ENCODE measurements at places on chromosomes 11 and 22.

DNA sequence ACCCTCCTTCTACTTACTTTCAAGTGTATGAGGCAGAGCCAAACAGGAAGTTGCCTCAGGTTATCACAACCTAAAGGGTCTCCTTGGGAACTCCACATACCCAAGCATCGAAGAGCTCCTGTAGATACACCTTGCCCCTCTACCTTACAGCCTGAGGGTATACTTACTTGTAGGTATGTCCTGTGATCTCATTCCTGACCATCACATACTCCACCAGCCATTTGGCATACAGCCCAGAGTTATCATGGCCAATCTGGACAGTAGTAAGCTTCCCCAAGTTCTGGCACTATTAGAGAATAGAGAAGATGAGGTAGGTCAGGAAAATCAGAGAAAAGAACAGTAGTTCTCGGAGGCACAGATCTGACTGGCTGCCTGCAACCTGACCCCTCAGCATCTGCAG, 53.4 kb upstream of the SCUBE2 start:
- DNase-seq: no peak

DNA sequence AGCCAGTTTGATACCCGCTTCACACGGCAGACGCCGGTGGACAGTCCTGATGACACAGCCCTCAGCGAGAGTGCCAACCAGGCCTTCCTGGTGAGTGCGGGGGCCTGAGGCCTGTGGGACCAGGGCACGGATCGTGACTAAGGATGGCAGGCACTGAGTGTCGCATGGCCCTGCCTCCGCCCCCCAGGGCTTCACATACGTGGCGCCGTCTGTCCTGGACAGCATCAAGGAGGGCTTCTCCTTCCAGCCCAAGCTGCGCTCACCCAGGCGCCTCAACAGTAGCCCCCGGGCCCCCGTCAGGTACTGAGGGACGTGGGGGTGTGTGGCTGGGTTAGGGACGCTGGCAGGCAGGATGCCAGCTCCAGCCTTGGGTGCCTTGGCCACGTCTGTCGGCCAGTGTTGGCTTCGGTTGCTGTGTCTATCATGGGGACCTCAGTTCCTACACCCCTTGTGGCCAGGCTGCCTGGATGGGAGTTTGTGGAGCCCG, 3.0 kb downstream of the PTPRCAP start:
- DNase-seq: no peak

- no peak for DNase-seq
Measured at GRCh38 chr11:90737444-90738050, 514.7 kb upstream of the CHORDC1 start.

DNA sequence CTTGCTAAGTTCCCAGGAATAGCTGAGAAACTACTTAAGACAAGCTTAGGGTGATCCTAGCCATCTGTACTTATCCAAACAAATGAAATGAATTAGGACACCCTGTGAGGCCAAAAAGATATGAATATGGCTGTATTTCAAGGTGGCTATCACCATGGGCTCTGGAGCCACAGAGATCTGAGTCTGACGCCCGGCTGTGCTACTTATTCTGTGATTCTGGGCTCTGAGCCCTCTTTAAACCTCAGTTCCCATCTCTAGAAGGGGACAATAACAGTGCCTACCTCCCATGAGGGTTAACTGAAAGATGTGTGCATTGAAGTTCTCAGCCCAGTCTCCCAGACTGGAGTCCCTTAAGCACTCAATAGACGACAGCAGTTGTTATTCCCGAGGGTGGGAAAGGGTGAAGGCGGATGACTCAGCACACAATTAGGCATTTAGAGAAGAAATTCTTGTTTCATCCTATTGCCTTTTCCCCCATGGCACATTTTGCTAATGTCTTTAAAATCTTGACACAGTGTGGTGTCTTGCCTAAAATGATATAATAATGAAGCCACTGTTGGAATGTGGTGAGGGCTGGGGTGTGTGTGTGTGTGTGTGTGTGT, 132.5 kb downstream of the ADAMTS15 start:
- peak; percentile 89 for DNase-seq

DNA sequence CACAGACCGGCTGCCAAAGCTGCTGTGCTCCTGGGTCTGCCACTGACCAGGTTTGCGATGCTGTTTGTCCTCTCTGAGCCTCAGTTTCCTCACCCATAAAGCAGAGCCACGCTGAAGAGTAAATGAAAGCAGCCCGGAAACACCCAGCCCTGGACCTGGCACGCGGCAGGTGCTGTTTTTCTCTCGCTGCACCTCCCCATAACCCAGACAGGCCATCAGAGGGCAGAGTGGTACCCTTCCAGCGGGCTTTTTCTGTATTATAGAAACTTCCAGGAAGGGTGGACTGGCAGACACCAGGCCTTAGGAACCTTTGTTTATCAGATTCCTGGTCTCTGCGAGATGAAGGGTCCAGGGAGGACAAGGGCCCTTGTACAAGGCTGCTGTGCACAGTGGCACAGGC, 17.9 kb upstream of the FGF19 start:
- DNase-seq: no peak

DNA sequence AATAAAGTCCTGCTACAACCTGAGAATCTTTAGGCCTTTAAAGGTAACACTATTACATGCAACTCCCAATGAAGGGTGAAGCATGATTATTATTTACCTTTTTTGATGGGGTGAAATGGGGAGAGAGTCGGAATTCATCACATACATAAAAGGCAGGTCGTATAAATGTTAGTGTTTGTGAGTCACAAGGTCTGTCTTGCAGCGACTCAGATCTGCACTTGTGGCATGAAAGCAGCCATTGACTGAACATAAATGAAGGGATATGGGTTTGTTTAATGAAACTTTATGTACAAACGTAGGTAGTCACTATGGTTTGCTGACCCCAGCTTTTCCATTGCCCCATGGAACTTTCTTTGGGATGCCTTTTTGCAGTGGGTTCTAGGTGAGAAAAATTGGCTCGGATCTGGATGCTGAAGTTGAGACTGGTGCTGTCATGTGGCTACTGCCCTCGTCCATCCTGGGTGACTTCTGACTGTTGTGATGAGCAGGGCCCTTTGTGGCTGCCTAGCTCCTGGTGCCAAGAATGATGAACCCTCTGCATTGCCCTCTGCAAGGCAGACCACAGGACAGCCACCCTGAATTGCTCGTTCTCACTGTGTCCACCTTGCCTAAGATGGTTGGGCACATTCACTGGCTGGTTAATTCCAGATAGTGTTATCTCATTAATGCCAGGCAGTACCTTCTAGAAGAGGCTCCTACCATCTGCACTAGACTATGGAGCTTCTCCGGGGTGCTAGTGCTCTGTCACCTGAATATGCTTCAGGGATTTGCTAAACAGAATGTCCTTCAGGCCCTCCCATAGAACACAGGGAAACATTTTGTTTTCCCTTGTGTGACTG, 11.3 kb downstream of the GGTLC2 start:
- no peak for DNase-seq

DNA sequence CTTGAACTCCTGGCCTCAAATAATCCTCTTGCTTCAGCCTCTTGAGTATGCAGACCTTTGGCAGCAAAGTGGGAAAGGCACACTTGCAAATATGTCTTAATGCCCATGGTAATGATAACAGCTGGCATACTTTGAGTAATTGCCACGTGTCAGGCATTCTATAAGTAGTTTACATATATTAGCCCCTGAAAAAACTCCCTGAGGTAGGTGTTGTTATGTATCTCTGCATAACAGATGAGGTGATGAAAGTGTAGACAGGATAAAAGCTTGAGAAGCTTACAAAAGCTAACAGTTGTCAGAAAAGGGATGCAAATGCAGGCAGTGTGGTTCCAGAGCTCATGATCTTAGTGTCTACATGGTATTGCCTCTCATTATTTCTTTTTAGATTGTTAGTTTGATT, 291.1 kb upstream of the C11orf87 start:
- no peak for DNase-seq

DNA sequence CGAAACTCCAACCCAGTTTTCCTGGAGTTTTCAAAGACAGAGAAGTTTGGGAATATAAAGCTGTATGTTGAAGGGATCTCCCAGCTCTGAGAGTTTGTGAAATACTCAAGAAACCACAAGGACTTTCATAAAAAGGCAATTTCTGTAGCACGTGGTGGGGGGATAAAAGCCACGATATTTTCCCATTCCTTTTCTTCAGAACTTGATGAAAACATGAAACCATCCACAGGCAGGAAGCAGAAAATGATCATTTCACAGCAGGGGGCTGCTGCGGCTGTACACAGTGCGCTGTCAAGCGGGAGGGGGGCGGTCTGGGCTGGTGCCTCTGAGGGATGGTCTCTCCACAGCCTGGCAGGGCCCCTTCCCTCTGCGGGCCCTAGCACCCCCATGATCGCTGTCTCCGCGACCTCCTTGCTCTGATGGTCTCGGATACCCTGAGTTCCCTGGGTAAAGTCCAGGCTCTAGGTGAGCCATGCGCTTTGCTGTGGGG, 423.2 kb downstream of the MN1 start:
- DNase-seq: no peak

Measured in foreskin melanocyte (primary cell).